ENCODE measurements at places on chromosomes 2 and 18.

GRCh38 chr2:122422384-122422991 lies 667.0 kb downstream of the TSN start:
- no peak for DNase-seq

GRCh38 chr2:96527286-96528005 lies 9.1 kb upstream of the ARID5A start:
- DNase-seq: no peak

DNA sequence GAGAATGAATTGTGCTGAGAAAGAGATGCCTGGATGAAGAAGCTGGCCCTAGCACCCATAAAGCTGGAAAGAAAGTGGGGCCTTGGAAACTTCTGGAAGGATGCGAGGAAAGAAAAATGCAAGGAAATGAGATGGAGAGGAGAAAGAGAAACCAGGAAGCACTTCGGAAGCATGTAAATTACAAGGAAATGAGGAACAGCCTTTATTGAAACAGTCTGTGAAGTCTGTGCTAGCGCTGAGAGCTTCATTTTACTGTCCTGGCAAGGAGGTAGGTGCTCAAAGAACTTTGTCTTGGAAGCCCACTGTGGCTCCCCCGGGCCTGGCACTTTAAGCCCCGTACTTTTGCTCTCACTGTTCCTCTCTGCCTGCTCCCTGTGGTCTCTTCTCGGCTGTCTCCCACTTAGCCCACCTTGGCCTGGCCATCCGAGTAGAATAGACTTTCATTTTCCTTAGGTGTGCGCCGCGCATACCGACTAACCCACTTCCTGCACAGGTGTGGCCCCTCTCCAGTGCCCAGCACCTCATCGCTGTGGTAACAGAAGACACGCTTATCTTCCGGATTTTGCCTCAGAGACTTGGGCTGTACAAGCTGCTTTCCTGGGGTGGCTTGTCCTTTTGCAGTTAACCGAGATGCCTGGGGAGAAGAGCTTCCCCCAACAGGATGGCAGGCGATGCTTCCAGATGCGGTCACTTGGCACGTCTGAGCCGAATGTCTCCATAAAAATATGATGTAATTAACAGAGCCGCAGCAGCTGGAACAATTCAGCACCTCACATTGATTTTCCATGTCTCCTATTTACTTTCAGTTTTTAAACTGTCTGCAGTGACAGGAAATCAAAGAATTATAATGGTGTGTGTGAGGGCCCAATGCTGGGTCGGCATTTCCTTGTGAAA lies 199.6 kb downstream of the HRH4 start:
- no peak for DNase-seq

GRCh38 chr2:74558284-74559230 lies 4.0 kb downstream of the DOK1 start:
- no peak for DNase-seq

DNA sequence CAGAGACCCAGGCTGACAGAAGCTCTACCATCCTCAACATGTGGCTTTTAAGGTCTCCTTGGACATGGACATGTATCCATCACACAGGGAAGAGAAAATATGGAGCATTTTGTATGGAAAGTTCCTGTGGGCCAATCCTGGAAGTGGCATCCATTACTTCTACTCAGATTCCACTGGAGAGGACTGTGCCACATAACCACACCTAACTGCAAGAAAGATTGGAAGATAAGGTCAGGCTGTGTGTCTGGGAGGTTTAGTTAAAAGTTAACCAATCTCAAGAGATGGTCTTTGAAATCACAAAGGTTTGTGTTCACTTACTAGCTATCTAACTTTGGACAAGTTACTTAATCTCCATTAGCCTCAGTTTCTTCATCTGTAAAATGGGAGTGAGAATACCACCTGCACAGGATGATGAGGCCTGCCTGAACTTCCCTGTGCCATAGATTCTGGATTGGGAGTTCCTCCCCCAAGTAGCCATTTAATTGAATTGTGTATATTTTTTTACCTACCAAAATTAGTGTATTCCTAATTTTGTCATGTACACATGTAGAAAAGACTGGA lies 3.9 kb upstream of the ABCB11 start:
- no peak for DNase-seq

GRCh38 chr2:240568678-240569522 lies 616 bp downstream of the RNPEPL1 start:
- no peak for DNase-seq

- DNase-seq: no peak
These were observed 32.1 kb downstream of the GDF7 start for GRCh38 chr2:20698916-20699613.

DNA sequence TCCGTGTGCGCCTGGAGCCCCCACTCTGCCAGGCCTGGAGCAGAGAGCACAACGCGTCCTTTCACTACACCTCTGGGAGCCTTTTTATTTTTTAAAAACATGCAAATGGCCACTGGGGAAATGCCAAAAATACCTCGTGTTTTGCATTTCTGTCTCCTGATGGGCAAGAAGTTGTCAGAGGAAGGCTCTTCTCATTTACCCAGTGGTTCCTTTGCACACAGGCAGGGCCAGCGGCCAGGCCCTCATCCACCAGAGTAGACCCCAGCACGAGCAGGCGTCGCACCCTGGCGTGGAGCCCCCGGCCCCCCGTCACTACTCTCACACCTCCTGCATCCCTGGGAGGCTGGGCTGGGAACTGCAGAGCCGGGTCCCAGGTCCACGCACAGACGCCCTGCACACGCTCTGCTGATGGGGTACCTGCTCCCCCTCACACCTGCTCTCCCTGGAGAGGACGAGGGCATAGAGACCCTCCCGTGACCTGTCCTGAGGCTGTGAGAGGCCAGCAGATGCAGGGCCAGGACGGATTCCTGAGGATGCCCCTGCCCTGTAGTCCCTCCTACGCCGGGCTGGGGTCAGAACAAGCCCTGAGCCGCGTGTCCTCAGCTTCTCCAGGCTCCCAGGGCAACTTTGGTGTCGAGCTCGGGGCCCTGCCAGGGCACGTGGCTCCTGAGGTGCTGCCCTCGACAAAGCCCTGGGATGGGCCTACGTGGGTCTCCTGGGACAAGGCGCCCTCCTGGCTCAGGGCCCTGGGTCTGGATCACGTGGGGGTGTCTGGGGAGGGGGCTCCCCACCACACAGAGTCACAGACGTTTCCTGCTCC lies 65.0 kb downstream of the NFATC1 start:
- no peak for DNase-seq

DNA sequence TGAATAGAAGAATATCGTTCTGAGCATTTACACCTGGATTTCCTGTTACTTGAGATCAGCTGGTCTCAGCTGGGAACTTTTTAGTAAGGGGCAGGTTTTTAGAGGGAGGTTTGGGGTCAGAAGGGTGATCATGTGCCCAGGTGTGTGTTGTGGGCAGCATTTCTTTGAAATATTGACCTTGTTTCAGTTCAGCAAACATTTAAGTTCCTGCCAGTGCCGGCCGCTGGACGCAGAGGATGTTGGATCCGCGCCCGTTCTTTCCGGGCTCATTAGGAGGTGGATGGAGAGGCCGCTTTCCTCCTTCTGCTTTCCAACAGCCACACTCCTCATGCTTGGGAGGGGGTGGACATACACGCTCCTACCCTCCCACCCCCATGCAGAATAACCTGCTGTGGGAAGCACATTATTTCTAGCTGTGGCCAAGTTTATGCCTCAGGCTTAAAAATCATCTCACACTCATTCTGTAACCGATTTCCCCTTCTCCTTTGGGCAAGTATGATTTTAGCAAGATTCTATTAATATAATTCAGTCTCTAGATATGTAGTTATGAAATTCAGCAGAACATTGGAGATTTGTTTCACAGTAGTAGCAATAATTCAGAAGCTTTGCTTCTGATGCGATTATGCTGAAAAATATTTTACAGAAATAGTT lies 131.4 kb downstream of the ZNF236 start:
- DNase-seq: no peak

GRCh38 chr2:43102366-43103092 lies 123.9 kb downstream of the ZFP36L2 start:
- no peak for DNase-seq

- no peak for DNase-seq
These were observed 155.0 kb downstream of the EIPR1 start for GRCh38 chr2:3222636-3223035.

GRCh38 chr2:223526106-223526505 lies 76.1 kb downstream of the SCG2 start:
- no peak for DNase-seq

DNA sequence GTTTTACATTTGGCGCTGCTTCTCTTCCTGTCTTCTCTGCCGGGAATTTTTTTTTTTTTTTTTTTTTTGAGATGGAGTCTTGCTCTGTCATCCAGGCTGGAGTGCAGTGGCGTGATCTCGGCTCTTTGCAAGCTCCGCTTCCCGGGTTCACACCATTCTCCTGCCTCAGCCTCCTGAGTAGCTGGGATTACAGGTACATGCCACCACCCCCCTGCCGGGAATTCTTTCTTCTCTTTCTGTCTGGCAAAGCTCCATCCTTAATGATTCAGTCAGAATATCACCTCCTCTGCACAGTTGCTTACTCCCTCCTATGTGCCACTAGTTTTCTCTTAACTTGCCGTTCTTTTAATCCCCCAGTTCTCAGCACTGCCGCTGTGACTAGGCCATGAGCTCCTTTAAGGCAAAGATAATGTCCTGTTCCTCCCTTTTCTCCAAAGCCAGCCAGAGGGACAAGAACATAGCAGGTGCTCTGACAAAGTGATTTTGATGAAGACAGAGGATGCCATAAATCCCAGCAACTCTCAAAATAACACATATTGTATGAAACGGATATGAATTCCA lies 112.1 kb upstream of the LRATD1 start:
- DNase-seq: no peak

DNA sequence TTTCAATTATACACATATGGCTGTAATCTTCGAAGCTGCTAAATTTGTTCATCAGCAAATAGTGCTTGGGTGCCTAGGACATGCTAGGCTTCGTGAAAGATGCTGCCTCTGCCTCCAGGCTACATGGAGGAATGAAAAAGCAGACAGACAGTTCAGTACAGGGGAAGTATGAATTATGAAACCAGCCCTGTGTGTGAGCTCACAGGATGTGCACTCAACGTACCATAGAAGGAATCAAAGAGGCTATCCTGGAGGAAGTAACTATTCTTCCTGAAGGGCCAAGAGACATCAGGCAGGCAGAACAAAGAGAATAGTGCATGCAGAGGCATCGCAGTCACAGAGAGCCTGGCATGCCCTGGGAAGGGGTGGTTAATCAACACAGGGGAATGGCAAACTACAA lies 61.4 kb downstream of the DYM start:
- DNase-seq: no peak

- DNase-seq: no peak
These were observed 179.0 kb downstream of the TWIST2 start for GRCh38 chr2:239026711-239027361.

DNA sequence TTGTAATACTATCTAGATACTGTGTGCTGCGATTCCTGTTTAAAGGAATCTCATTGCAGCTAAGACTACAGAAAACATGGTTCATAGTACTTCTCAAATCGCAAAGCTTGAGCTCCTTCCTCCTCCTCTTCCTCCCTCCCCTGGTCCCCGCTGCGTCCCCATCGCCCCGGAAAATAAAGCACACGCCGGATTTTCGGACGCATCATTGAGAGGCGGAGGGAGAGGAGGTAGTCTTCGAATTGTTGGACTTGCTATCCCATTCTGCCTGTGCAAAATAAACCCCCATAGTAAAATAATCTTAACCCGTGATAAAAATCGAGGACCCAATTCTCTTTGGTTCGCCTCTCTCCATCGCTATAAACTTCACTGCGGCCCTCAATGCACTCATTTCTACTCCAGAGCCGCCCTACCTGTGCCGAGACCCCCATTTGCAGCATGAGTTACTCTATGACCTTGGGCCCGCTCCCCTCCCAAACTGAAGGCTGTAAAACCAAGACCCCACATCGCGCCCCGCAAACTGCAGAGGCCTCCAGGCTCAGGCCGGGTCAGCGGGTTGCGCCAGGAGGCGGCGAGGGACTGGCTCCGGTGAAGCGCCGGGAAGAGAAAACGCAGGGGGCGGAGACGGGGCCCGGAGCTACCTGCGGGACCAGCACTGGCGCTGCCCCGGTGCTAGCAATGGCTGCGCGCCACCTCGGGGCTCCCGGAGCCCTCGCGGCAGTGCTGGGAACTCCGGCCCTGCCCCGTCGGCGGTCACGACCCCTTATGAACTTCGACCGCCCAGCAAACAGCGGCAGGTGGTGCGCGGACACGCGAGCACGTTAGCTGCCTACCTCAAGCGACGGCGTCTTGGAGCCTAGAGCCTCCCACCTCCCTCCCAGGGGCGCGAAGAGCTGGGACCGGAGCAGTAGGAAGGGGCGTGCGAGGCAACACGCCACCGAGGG lies 649 bp downstream of the ESCO1 start:
- peak; percentile 76 for DNase-seq

- no peak for DNase-seq
These were observed 255.1 kb upstream of the ETAA1 start for GRCh38 chr2:67142071-67142470.

- no peak for DNase-seq
These were observed 43.3 kb downstream of the PXDN start for GRCh38 chr2:1701020-1701419.

- DNase-seq: no peak
These were observed 17.4 kb upstream of the LMAN1 start for GRCh38 chr18:59376351-59376935.

DNA sequence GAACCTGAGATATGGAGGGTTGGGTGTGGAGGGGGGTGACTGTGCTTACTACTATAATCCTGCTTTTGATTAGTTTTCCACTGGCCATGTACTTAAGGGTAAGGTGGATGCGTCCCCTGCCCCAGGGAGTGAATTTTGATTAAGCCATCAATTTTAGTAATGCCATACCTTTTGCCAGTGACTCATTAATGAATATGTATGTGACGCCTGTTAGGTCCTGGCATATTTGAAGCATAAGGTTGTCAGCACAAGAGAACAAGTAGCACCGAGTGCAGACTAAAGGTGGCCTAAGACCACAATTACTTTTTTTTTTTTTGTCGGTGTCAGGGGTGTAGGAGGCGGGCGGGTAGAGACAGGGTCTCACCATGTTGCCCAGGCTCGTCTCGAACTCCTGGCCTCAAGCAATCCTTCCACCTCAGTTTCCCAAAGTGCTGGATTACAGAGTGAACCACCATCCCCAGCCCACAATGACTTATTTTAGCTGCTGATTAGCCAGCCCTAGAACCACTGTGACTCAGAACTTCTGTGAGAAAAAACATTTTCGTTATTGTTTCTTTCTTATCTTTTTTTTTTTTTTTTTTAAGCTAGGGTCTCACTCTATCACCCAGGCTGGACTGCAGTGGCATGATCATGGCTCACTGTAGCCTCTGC lies 7.0 kb downstream of the TANC1 start:
- no peak for DNase-seq

DNA sequence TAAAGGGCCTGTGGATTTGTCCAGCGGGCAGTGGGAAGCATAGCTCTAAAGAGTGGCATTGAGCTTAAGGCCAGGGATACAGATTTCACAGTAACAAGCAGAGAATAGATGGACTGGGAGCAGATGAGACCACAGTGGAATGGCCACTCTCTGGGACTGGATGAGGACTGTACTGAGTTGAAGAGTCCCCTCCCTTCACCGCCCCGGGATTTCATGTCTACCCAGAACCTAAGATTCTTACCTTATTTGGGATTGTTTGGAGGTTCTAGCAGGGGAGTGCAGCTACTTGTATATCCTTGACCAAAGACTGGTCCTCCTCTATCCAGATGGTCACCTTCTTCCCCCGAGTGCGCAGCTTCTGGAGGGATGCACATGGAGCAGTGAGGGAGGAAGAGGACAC lies 28.0 kb upstream of the EFEMP1 start:
- no peak for DNase-seq

GRCh38 chr2:100655446-100655845 lies 92.7 kb downstream of the PDCL3 start:
- no peak for DNase-seq
